Kidney epithelial cell (primary cell): ENCODE measurements at places on chromosomes 5 and 9. TPM values are rescaled to one million over a fixed set of nuclear protein-coding genes. Genes with fewer than 3 reads are reported as not detected.

GRCh38 chr5:136155761-136156160, 23.1 kb downstream of the SMAD5 start:
- DNase-seq, result no peak

- no peak for DNase-seq
Measured at GRCh38 chr9:37923118-37923795, 19.3 kb upstream of the SLC25A51 start.

- DNase-seq, result no peak
Measured at GRCh38 chr5:122377026-122377425, 65.0 kb downstream of the SNCAIP start.

DNA sequence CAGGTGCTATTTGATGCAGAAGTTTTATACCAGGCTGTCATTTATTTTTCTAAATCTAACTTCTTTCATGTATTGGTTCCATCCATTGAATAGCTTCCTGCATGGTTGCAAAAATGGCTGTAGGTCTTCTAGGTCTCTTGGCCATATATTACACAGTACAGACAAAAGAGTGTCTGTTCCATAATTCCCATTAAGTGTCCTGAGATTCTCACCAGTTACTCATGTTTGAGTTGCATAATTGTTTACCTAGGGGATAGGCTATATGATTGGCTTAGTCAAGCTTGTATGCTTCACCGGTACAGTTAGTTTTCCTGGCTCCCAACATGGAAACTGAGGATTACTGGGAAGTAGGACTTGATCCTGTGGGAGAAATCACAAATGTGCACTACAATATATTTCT, 399.4 kb upstream of the NUDT12 start:
- DNase-seq, result no peak

The URM1 gene
- total RNA-seq, result 47.3 and 49.9 TPM in 2 replicates

The FREM1 gene
- 0.75 and 1.0 TPM in 2 replicates for total RNA-seq

The TRIP13 gene
- total RNA-seq, result 7.4 and 10.8 TPM in 2 replicates
